ENCODE measurements at places on chromosomes 16 and 17.
A peak's percentile ranks its signal among the peaks of the same experiment; 100 is the strongest.

GRCh38 chr16:997440-998051 lies 16.0 kb downstream of the SOX8 start:
- no peak for DNase-seq

GRCh38 chr16:11992008-11992584 lies 15.6 kb downstream of the SNX29 start:
- peak; percentile 42 for DNase-seq

DNA sequence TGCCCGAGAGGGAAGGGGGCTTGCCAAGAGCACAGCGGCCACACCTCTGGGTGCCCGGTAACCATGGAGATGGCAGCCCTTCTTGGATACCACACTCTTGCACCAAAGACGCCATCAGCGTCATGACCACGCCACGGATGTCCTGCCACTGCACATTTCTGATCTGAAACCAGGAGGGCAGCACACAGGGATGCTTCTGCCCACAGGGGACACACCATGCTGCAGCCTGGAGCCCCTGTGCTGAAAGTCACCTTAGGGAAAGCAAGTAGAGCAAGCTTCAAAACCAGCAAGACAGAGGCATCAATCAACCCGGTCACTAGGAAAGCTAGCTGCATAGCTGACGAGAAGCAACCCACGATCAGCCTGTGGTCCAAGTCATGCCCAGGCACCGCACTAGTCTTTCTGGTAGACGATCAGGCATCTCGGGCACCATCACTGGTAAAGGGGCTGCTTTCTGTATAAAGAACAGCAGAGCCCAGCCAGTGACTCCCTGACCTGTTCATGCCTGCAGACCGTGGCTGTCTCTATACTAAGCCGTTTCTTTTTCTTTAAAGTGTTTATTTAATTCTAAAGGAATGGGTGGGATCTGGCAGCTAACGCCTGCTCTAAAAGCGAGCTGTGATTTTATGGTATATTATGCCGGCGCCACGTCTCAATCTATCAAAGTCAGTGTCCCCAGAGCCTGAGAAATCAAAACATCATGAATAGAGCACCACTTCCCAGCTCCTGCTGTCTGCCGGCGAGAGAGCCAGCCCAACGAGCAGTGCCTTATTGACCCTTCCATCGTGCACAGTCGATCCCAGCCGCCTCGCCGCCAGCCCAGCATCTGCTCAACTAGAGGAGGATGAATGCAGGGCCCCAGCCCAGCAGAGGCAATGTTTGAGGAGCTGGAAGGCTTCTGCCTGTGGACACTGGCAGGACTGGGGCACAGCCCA lies 244.7 kb downstream of the RBFOX3 start:
- no peak for DNase-seq

DNA sequence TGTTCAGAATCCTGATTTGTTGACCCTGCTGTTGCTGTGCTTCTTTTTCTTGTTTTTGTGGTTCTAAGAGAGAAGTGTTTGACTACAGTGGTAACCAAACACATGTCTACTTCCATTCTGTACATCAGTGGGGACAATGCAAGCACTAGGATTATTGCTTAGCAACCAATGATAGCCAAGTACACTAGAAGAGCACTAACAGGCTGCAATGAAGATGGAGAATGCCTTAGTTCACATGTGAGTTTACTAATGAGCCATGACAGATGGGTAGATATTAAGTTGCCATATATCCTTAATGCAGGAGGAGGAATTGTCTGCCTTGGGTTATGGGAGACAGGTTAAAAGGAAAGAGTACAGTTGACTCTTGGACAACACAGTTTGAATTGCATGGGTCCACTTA lies 8.3 kb downstream of the EFCAB5 start:
- peak; percentile 20 for DNase-seq
